ENCODE measurements at places on chromosomes 1 and 21.
A peak's percentile ranks its signal among the peaks of the same experiment; 100 is the strongest.

DNA sequence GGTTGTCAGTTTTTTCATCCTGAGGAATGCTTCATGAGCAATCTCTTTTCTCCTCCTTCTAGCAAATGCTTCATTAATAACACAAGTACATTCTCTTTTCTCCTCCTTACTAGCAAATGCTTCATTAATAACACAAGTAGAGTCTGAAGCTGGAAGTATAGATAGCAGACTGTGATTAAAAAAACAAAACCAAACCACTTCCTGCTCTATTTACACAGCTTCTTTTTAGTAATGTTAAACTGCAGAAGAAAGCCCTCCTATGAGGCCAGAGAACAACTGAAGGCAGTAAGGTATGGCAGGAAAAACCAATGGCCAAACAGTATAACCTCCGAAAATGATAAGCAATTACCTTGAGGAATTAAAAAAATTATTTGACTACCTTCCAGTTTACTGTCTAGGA lies 90.1 kb downstream of the ZSWIM5 start:
- H3K27me3 ChIP-seq: peaks cover 1% of the 10 kb centered on the region
- no peak overlapping the region for H3K27ac ChIP-seq
- H3K4me1 ChIP-seq: no peaks in the 10 kb centered on the region
- H3K4me3 ChIP-seq: no peak overlapping the region
- H3K36me3 ChIP-seq: peaks cover 3% of the 10 kb centered on the region

DNA sequence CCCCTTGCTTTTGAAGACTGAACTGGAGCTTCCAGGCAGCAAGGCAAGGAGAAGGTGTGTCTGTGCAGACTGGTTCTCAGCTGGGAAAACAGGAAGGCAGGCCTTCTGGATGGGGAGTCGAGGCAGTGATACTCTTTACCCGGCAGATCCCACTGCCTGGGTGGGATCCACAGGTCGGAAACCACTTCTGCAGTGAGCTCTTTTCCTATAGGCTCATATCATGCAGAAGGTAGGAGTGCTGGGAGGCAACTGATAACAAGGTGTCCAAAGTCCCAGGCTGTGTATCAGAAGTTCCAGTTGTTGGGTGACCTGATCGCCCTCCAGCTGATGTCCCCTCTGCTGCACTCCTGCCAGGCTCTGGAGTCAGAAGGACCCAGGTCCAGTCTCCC lies 17.1 kb downstream of the ACOT11 start:
- peaks cover 13% of the 10 kb centered on the region for H3K36me3 ChIP-seq
- H3K27ac ChIP-seq: no peak overlapping the region
- DNase-seq: no peak
- H3K27me3 ChIP-seq: peaks cover 5% of the 10 kb centered on the region

- no peak overlapping the region for H3K4me3 ChIP-seq
- H3K27ac ChIP-seq: no peak overlapping the region
- H3K36me3 ChIP-seq: no peaks in the 10 kb centered on the region
- H3K27me3 ChIP-seq: peaks cover 7% of the 10 kb centered on the region
- H3K4me1 ChIP-seq: peaks cover 20% of the 10 kb centered on the region
These were observed 7.5 kb upstream of the C2CD2 start for GRCh38 chr21:41961282-41961701.

DNA sequence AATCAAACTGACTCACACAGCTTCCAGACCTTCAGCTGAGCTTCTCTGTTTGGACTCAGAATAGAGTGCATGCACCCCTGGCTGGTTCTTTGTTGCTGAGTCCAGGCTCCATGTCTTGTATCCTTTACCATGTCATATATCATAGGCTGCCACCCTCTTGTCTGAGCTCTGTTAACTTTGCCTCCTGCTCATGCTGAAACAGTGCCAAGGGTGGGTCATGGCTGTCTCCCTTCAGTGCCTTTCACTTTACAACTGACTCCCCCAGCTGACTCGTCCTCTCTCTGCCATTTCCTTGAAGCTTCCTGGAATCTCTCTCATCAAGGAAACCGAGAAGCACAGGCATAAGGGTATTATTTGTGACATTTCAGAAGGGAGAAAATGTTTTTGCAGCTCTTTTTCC lies 885.3 kb downstream of the TTLL7 start:
- no peaks in the 10 kb centered on the region for H3K36me3 ChIP-seq
- no peaks in the 10 kb centered on the region for H3K27me3 ChIP-seq
- no peak overlapping the region for H3K4me3 ChIP-seq
- no peak for DNase-seq
- no peaks in the 10 kb centered on the region for H3K4me1 ChIP-seq

GRCh38 chr1:163230827-163231226 lies 28.1 kb upstream of the RGS5 start:
- H3K27me3 ChIP-seq: no peaks in the 10 kb centered on the region
- peaks cover 16% of the 10 kb centered on the region for H3K4me1 ChIP-seq
- DNase-seq: no peak
- no peak overlapping the region for H3K27ac ChIP-seq

DNA sequence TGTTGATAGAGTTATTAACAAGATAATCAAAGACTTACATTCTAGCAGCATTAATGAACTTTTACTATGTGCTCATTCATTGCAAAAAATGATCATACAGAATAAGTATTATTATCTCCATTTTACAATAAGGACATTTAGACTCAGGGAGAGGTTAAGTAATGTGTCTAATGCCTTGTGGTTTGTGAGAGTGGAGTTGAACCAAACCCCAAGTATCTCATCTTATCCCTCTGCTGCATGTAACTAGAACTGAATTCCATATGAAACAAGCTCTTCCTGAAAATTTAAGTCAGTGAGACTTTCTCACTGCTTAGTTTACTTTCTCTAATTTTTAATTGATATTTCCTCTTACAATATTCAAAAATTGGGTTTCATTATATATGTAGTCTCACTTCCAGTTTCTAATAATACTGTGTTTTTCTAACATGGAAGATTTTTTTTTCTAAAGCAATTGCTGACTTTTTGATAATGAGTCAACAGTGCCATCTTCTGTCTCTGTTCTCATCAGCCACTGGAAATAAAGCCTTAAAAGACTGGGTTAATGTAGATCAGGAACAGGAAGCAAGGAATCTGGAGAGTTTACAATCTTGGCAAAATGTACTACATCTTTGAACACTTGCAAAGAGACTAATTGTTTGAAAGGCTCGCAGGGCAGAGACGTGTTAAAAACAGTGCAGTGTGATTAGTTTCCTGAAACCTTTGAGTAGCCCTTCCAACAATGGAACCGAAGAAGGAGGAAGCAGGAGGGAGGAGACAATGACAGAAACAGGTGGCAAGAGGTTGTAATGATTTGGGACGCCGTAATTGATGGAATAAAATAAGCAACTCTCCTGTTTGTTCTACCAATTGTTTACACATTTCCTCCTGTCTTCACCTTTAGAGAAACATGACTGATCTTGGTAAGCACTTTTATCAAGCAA lies 567.6 kb downstream of the MRPL39 start:
- no peaks in the 10 kb centered on the region for H3K27me3 ChIP-seq
- H3K4me1 ChIP-seq: peaks cover 3% of the 10 kb centered on the region
- H3K4me3 ChIP-seq: peak overlapping the region; percentile 68
- peak overlapping the region; percentile 76 for H3K27ac ChIP-seq

GRCh38 chr1:206699000-206699586 lies 14.4 kb downstream of the MAPKAPK2 start:
- peaks cover 43% of the 10 kb centered on the region for H3K4me1 ChIP-seq
- no peak for DNase-seq
- H3K27ac ChIP-seq: peak overlapping the region; percentile 30
- peaks cover 7% of the 10 kb centered on the region for H3K27me3 ChIP-seq

DNA sequence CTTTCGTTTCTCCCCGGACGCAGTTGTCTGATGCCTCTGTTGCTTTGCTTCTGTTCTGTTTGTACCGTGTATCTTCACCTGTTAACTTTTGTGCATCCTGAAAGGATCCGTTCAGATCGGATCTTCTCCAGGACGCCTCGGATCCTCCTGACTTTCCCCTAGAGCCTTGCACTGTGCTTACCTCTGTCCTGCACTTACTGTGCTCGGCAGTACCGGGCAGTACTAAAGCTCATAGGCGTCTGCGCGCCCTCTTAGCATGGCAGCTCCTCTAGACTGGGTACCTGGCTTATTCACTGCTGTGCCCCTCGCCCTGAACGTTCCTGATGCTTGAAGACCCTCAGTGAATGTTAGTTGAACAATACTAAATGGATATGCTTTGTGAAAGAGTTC lies 934 bp downstream of the SCP2 start:
- peaks cover 8% of the 10 kb centered on the region for H3K27me3 ChIP-seq
- H3K4me3 ChIP-seq: peak overlapping the region; percentile 93
- H3K27ac ChIP-seq: no peak overlapping the region
- peaks cover 4% of the 10 kb centered on the region for H3K36me3 ChIP-seq

DNA sequence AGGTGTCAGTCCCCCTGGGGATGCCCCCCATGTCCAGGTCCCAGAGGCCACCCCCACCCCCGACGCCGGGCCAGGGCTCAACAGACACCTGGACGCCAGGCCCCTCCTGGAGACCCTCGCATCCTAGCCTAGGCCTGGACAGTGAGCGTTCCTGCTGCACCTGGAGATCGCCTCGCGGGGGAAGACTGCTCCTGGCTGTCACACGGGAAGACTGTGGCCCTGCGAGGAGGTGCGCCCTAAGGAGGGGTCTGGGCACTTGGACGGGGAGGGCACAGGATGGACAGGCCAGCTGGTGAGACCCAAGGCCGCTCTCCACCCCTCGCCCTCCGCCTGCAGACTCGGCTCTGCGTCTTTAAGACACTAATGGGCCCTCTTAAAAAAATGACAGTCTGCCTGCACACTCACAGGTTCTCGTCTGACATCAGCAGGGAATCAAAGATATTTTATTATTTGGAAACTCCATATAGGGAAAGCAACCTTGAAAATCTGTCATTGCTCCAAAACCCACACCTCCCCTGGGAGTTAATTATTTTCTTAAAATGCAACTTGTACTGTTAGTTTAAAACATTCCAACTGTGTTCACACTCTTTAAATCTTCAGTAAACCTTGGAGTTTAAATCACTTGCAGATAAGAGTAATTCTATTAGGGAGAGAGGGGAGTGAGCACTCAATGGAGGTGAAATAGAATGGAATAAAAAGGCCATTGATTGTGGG lies 45.6 kb upstream of the ACTRT2 start:
- no peaks in the 10 kb centered on the region for H3K36me3 ChIP-seq
- peaks cover 10% of the 10 kb centered on the region for H3K27me3 ChIP-seq
- no peaks in the 10 kb centered on the region for H3K4me1 ChIP-seq
- no peak overlapping the region for H3K4me3 ChIP-seq
- no peak overlapping the region for H3K27ac ChIP-seq

DNA sequence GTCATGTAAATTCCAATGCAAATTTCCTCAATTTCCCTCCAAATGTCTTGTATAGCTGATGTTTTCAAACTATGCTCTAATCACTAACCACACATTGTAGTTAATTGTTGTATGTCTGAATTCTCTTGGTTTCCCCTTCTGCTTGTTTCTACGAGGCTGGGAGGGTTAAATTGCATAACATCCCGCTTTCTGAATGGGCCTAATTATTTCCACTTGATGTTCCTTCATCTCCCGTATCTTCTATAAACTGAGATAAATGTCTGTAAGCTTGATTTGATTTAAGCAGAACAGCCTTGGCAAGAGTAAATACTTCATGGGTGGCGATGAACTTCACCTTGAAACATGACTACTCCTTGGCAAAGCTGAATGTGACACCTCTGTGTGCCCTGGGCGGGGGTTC lies 72.2 kb downstream of the SERINC2 start:
- no peak overlapping the region for H3K4me3 ChIP-seq
- no peak overlapping the region for H3K27ac ChIP-seq
- H3K36me3 ChIP-seq: peaks cover 13% of the 10 kb centered on the region
- no peak for DNase-seq

- DNase-seq: no peak
- H3K4me1 ChIP-seq: peaks cover 71% of the 10 kb centered on the region
These were observed 208.3 kb downstream of the TOMM20 start for GRCh38 chr1:234920136-234920842.

- H3K4me3 ChIP-seq: no peak overlapping the region
- H3K27me3 ChIP-seq: no peaks in the 10 kb centered on the region
- no peak for DNase-seq
- no peak overlapping the region for H3K27ac ChIP-seq
- peaks cover 22% of the 10 kb centered on the region for H3K4me1 ChIP-seq
- no peaks in the 10 kb centered on the region for H3K36me3 ChIP-seq
These were observed 67.5 kb upstream of the PRDX6 start for GRCh38 chr1:173409613-173410012.

- H3K4me3 ChIP-seq: no peak overlapping the region
- no peaks in the 10 kb centered on the region for H3K27me3 ChIP-seq
- no peak overlapping the region for H3K27ac ChIP-seq
- H3K4me1 ChIP-seq: no peaks in the 10 kb centered on the region
- no peaks in the 10 kb centered on the region for H3K36me3 ChIP-seq
These were observed 400.3 kb downstream of the LTN1 start for GRCh38 chr21:28592205-28592865.

DNA sequence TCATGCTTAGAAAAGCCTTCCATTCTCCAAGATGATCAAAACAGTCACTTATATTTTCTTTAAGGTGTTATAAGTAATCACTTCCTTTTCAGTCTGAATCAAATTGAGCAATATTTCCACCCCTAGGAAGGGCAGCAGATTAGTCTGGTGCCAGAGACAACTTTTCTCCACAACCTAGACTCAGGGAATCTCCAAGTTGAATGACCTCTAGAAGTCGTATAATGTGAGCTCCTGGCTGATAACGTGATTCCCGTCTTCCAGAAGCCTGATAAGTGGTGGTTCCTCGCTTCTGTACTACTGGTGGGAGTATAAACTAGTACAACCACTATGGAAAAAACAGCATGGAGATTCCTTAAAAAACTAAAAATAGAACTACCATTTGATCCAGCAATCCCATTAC lies 178.4 kb upstream of the UBE2U start:
- H3K27me3 ChIP-seq: no peaks in the 10 kb centered on the region
- no peaks in the 10 kb centered on the region for H3K36me3 ChIP-seq
- DNase-seq: no peak
- peaks cover 11% of the 10 kb centered on the region for H3K4me1 ChIP-seq

DNA sequence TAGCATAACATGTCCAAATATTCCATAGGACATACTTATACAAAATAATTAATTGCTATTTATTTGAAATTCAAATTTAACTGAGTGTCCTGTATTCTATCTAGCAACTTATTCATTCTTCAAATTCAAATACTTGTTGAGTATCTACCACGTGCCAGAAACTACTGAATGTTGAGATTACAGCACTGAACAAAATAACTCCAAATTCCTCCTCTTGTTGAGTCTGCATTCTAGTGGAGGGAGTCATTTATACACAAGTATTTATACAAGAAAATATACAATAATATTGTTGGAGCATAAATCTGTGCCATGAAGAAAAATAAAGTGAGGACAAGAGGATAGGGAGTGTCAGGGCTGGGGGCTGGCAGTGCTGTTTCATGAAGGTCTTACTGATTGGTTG lies 43.7 kb upstream of the CDC42BPA start:
- no peaks in the 10 kb centered on the region for H3K27me3 ChIP-seq
- peak overlapping the region; percentile 7 for H3K4me3 ChIP-seq
- no peak overlapping the region for H3K27ac ChIP-seq
- no peaks in the 10 kb centered on the region for H3K36me3 ChIP-seq
- peaks cover 9% of the 10 kb centered on the region for H3K4me1 ChIP-seq
